Cortex of kidney (tissue), 1 donor: ENCODE measurements at places on chromosomes 16 and 17.

DNA sequence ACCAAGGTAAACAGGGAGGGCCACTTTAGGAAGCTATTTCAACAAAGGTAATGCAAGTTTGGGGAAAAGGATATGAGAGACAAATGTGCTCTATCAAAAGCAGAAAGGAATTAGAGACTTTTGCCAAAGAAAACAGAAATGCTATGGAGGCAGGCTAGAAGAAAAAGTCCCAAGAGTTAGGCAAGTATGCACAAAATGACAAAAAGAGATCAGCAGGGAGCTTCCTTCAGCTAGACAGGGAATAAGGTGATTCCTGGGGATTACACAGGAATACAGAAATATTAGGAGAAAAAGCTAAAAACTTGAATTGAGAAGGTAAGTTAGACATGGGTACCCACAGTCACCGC lies 2.4 kb downstream of the FXR2 start:
- DNase-seq, result no peak

DNA sequence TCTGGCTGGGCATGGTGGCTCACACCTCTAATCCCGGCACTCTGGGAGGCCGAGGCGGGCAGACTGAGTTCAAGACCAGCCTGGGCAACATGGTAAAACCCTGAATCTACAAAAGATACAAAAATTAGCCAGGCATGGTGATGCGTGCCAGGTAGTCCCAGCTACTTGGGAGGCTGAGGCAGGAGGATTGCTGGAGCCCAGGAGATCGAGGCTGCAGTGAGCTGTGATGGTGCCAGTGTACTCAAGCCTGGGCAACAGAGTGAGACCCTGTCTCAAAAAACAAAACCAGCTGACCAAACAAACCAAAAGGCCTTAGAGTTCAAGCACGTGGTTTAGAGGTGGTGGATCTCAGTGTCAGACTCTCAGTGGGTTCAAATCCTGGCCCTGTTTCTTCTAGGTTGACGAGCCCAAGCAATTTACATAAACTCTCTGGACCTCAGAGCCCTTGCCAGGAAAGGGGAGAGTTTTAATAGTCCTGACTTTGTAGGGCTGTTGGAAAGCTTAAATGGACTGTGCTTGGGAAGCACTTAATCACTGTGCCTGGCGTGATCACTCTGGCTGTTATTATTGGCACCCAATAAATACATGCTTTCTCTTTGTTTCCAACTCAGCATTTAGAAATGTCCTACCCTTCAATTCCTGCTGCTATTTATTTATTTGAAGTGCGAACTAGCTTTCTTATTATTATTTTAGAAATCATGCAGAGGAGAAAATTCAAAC lies 44.7 kb downstream of the ABCC1 start:
- no peak for DNase-seq

DNA sequence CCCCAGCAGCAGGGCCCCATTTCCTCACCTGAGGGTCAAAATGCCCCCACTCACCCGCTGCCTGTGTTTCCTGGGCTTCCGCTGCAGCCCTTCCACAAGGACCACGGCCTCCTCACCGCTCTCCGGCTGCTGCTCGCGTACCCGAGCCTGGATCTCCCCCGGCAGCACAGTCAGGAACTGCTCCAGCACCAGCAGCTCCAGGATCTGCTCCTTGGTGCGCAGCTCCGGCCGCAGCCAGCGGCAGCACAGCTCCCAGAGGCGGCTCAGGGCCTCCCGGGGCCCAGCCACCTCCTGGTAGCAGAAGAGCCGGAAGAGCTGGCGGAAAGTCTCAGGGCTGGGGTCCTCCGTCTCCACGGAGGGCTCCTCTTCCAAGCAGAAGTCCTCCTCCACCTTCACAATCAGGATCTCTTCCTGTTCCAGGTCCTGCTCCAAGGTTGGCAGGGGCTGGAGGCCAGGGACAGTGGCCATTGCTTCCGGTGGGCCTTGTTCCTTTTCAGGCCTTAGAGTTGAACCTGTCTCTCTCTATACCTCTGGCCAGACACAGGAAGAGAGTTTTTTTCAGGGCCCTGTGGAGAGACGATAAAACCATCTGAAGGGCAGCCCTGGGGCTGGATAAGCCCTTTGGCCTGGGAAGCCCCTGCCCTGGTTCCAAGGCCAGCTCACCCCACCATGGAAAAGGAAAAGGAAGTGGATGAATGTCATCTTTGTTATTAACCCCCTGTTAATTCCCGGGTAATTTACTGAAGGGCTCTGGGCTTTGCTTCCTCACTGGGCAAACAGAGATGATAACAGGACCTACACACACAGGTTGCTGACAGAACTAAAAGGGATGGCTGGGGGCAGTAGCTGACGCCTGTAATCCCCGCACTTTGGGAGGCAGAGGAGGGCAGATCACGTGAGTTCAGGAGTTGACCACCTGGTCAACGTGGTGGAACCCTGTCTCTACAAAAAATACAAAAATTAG lies 1.2 kb downstream of the ZNF500 start:
- DNase-seq, result no peak

DNA sequence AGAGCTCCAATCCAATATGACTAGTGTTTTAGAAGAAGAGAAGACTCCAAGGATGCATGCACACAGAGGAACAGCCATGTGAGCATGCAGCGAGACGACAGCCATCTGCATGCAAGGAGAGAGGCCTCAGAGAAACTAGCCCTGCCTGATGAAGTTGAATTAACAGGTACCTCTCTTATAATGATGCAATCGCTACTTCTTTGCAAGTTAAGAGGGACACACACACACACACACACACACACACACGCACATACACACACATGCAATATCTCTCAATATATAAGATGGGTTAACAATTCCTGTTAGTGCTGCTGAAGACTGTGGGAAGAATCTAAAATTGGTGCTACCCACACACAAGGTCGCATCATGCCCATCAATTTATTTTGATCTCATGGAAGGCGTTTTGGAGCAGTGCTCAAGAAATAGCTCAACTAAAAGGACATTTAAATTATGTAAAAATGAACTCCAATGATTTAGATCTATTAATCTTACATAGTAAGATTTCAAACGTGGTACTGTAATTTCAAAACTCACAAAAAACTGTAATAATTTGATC lies 7.0 kb upstream of the GINS3 start:
- DNase-seq, result no peak

DNA sequence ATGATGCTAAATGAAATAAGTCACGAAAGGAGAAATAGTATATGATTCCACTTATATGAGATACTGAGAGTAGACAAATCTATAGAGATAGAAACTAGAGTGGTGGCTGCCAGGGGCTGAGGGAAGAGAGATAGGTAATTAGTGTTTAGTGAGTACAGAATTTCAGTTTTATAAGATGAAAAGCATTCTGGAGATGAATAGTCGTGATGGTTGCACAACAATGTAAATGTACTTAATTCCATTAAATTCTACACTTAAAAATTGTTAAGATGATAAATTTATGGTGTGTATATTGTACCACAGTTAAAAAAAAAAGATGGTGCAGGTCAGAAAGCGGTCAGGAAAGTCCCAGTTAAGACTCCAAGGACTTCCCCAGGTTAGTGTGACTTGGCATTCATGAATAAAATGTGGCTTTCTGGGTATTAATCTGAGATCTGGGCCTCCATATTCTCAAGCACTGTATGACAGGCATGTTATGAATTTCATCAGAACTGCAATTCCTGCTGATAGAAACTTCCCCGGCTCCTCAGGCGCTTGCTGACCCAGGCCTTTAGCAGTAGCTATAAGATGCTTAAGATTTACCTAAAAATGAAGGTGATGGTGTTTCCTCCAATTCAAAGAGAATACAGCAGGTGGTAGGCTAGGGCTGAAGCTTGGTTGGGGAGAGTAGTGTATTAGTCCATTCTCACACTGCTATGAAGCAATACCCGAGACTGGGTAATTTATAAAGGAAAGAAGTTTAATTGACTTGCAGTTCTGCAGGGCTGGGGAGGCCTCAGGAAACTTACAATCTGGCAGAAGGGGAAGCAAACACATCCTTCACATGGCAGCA lies 115.3 kb upstream of the SOX9 start:
- no peak for DNase-seq

- DNase-seq, result no peak
These were observed 2.0 kb upstream of the KRT38 start for GRCh38 chr17:41442739-41443138.

GRCh38 chr16:73878611-73879010 lies 418.0 kb upstream of the PSMD7 start:
- no peak for DNase-seq

- DNase-seq, result no peak
These were observed 47.2 kb downstream of the GPR139 start for GRCh38 chr16:20026361-20027072.

DNA sequence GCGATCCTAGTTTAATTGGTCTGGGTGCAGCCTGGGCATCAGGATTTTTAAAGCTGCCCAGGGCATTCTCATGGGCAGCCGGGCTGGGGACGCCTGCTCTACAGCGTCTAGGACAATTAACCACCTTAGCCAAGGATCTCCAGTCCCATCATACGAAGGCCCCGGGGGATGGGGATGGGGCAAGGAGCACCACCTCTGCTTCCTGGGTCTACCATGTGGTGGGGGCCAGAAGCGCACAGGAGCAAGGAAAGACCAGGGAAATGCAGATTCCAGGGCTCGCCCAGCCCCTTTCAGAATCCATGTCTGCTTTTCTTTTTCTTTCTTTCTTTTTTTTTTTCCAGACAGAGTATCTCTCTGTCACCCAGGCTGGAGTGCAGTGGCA lies 29.3 kb downstream of the TBC1D16 start:
- no peak for DNase-seq

- no peak for DNase-seq
These were observed 15.7 kb upstream of the DHX8 start for GRCh38 chr17:43467981-43468581.

GRCh38 chr17:58995247-58995940 lies 111.3 kb downstream of the TRIM37 start:
- DNase-seq, result no peak

DNA sequence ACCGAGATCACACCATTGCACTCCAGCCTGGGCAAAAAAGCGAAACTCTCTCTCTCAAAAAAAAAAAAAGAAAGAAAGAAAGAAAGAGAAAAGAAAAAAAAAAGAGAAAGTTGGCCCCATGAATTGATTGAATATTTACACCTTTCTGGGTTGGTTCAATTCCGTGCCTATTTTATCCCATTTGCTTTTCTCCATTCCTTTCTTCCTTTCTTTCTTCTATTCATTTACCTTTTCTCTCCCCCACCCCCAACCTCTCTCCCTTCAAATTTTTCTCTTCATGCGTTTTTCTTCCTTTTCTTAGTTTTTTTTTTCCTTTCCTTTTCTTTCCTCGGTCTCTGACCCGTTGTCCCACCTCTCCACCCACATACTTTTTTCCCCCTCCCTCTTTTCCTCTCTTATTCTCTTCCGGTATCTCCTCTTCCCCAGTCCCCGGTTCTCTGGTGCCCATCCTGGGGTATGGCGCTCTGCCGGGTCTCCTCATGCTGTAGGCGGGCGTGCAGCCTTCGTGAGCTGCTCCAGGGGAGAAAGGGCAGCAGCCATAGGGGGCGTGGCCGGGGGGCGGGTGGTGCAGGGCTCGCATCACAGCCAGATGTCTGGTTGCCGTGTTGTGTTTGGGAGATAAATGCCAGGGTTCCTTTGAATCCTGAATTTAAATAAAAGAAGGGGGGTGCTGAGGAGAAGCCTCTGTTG lies 5.3 kb upstream of the COL1A1 start:
- no peak for DNase-seq

GRCh38 chr16:65570261-65570660 lies 448.4 kb upstream of the CDH11 start:
- no peak for DNase-seq

- no peak for DNase-seq
These were observed 6.5 kb upstream of the ABR start for GRCh38 chr17:1186214-1186820.

DNA sequence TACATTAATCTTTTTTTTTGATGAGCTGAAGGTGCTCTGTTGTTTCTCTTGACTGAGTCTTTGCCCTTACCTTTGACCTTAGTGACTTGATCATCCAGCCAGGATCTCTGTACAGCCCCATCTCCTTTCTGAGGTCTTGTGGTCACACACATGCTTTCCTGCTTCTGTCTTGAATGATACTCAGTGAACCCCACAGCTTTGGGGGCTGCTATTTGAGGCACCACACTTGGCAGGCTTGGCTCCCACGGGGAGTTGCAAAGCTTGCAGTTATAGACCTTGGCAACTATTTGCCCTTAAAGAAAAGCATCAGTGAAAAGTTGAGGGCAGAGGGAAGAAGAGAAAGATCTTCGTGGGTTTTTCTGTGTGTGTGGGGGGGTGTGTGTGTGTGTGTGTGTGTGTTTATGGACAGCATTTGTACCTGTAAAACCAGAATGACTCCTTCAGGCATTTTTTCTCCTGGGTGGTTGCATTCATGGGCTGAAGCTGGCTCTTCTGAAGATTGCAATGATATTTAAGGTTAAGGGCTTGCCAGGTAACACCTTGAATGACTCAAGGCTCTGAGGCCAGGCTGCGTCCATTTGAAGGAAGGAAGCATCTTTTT lies 101.6 kb downstream of the MSI2 start:
- DNase-seq, result no peak

- DNase-seq, result no peak
These were observed 91.0 kb downstream of the GSG1L start for GRCh38 chr16:27972500-27972899.

- DNase-seq, result no peak
These were observed 13.0 kb downstream of the CAMKK1 start for GRCh38 chr17:3879591-3880417.

- no peak for DNase-seq
These were observed 418.4 kb upstream of the PMFBP1 start for GRCh38 chr16:72590151-72590937.

DNA sequence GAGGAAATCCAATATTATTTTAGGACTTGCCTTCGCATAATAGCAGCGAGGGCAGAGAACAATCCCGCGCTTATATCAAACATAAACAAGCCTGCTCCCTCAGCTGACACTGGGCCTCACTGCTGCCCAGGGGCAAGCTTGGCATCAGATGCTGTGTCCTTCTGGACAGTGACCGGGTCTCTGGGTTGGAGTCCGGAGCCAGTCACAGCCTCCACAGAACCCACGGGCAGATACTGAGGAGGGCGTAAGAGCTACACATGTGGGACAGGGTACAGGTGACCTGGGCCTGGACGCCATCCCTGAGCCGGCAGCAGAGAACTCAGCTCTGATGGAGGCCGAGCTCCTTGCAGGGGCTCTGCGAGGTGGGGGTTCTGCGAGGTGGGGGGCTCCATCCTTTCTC lies 14.7 kb upstream of the ZNF469 start:
- DNase-seq, result no peak

- no peak for DNase-seq
These were observed 15.4 kb downstream of the TBX4 start for GRCh38 chr17:61467416-61468262.

DNA sequence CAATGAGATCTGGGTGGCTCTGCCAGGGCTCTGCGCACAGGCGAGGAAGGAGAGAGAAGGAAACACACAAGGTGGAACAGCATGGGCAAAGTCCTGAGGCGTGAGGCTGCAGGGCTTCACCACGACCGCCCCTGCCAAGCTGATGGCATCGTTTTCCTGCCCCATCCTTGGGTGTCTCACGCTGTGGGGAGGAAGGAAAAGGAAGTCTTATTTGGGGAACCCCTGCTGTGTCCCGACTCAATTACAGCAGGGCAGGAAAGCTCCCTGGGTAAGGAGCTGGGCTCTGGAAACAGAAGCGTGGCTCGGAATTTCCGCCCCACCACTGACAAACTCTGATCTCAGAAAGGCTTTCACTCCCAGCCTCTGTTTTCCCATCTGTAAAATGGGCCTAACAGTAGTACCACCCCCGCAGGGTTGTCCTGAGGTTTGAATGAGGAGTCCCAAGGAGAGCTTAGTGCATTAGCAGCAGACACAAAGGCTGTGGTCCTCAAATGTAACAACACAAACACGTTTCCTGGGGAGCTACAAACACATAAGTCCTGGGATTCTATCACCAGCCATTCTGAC lies 3.2 kb upstream of the CDH5 start:
- no peak for DNase-seq

- DNase-seq, result no peak
These were observed 484 bp downstream of the FZD2 start for GRCh38 chr17:44557651-44558285.
